Colonic mucosa (tissue), 4 donors: ENCODE measurements at places on chromosomes 3 and 15. TPM values are rescaled to one million over a fixed set of nuclear protein-coding genes. Genes with fewer than 3 reads are reported as not detected.

Gene STAB1
- 41.1 TPM for total RNA-seq

Gene AP3S2
- total RNA-seq = 44.5 TPM

Gene CNTN4
- total RNA-seq = 8.2 TPM

Gene ECE2
- total RNA-seq = 0.37 TPM

Gene BLOC1S6
- total RNA-seq = 31.9 TPM

Gene IFT122
- total RNA-seq = 31.5 TPM

- no peak for DNase-seq
Measured at GRCh38 chr3:156016902-156017301, 103.5 kb upstream of the KCNAB1 start.

- no peak for DNase-seq
Measured at GRCh38 chr3:19931180-19931692, 2.8 kb downstream of the EFHB start.

DNA sequence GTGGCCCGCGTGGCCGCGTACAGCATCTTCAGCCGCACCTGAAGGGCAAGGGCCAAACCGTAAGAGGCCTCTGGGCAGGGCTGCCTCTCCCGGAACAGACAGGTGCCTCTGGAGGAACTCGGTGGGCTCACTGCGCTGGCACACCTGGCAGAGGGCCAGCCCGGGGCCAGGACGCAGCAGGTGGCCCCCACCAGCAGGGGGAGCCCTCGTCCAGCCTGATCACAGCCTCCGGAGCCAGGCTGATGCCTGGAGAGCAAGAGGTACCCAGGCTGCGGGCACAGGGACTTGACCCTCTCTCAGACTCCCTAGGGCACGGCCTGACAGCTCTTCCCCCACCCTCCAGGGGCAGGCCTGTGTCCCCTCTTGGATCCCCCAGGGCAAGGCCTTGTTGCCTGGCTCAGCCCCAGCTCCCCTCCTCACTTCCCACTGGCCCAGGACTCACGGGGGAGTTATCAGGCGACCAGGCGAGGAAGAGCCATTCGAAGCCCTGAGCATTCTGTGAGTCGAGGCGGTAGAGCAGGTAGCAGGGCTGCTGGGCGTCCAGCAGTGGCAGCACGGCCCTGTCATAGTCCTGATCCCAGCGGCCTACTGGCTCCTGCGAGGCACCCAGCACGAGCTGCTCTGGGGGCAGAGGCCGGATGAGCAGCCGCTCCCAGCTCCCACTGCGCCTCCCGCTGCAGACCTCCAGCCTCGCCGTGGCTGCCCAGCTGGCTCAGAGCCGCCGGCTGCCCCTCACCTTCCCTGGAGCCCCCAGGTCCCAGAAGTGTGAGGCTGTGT lies 6.2 kb upstream of the TLR9 start:
- DNase-seq = peak; percentile 84

- no peak for DNase-seq
Measured at GRCh38 chr3:168330983-168331382, 235.3 kb upstream of the GOLIM4 start.

GRCh38 chr3:120081719-120082118 lies 12.5 kb downstream of the GSK3B start:
- DNase-seq = no peak

DNA sequence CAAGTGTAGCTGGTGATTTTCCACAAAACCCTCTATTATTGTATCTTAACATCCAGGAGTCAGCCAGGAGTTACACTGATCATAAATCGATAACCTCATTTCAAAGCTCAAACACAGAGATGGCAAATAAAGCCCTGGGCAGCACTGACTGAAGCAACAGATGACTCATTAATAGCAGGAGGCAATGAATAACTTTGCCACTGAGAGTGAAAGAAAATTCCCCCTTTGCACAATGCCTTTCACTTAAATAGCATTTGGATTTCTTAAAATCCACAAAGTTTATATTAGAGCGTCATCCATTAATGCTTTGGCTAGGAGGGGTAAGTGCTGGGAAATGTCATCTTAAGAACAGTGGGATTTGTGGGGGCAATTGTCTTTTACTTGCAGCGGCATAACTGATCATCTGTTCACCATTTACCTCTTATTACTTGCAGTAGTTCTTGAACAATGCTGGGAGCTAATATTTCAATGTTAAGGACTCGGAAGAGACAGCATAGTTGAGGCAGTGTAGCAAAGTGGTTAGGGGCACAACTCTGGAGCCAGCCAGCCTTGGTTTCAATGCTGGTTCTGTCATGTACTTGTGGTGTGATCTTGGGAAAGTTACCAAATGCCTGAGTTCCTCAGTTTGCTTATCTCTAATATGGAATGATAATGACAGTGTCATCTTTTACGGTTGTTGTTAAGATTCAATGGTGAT lies 630.4 kb upstream of the TBL1XR1 start:
- DNase-seq = no peak

- DNase-seq = no peak
Measured at GRCh38 chr3:132695422-132695821, 26.8 kb downstream of the NPHP3 start.

- DNase-seq = no peak
Measured at GRCh38 chr3:32226875-32227500, 11.5 kb upstream of the CMTM8 start.

GRCh38 chr3:35409991-35410390 lies 229.3 kb upstream of the ARPP21 start:
- no peak for DNase-seq

DNA sequence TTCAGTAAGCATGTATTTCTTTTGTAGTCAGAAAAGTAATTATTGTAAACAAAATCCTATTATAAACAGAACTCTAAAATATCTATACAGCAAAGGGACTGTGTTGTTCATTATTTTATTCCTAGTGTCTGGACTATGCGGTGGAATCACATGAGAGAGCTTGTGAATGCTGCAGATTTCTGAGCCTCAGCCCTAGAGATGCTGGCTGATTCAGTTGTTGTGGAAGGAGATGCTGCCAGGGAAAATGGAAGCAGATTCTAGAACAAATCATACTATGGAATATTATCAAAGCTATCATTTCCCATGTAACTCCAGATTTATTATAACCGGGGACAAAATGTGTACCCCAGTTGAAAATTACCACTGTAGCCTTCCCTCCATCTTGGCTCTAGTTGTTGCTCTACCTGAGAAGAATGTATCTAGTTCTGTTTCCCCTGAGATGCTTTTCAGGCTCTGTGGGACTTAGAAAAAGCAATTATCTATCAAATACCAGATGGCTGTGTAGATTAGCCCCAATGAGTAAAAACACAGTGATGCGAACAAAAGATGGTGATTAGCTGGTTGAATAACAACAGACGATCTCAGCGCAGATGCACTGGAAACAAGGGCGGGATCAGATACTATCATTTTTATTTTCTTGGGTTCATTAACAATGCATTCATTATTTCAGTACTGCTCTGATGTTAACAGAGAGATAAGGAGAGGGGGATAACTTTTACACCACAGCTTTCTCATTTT lies 131.3 kb downstream of the TMEM108 start:
- no peak for DNase-seq

DNA sequence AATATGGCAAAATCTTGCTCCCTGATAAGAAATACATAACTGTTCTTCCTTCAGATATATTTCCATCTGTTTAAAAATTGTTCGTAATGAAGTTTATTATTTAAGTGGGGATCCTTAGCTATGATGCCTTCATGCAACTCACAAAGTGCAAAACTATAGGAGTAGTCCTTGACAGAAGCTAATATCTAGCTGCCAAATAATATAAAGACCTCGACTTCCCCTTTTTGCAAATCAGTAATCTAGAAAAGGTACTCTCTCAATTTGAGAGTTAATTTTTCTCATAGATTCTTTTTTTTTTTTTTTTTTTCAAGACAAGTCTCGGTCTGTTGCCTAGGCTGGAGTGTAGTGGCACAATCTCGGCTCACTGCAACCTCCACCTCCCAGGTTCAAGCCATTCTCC lies 23.0 kb downstream of the SLTM start:
- no peak for DNase-seq

GRCh38 chr3:3665961-3666640 lies 133.1 kb upstream of the LRRN1 start:
- DNase-seq = no peak

GRCh38 chr3:116994351-116994879 lies 284.8 kb downstream of the TUSC7 start:
- DNase-seq = no peak

DNA sequence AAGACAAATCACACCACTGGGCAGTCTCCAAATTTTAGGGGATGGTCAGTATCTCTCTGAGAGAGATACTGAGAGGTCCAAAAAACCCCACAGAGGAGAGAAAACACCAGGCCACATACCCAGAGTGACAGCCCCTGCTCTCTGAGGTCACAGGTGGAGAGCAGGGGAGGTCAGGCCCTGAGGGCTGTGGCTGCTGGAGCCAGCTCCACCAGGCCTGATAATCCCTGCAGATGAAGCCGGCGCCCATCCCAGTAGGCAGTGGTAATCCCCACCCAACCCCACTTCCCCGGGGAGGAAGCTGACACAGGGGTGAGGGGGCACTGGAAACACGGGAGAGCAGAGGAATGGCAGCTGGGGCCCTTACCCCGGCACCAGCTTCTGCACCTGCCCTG lies 31.2 kb upstream of the SRP14 start:
- no peak for DNase-seq
